ENCODE measurements at places on chromosomes 11 and 22.
A peak's percentile ranks its signal among the peaks of the same experiment; 100 is the strongest.

DNA sequence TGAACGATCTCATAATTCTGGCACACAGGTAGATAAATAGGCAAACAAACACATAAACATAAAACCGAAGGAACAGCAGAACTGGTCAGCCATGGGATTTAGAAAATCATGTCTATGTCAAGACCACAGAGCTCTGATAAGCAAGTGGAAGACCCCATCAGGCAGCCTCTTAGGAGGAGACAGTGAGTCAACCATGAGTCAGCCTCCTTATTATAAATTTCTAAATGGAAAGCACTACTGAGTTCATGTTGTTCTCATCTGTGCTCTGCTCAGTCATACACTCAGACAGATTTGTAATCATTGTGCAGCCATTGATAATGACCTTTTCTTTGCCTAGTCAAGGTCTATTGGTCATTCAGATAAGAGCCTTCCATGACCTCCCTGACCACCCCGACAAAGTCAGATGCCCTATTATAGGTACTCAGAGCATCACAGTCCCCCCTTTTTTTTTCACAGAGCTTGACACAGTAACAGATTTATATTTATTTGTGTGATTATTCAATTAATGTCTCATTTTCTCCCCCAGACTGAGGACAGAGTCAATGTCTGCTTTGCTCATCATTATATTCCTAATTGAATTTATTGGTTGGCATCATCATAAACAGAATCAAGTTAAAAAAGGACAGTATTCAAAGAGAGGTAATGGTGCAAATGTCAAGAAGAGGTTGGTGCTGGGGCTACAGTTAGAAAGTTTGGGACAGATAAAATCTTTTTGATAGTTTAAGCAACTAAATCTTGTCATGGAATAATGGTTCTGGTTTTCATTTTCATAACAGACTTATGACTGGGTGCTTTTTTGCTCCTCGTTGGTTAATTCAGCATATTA is 579.7 kb upstream of the CCDC90B start:
- DNase-seq: no peak

- peak; percentile 50 for DNase-seq
These were observed at the start of gene CFAP300 for GRCh38 chr11:102047305-102047924. TSS of gene CFAP300 (plus strand) at chr11:102047437. CDS start at chr11:102047471, 34 bp downstream.

DNA sequence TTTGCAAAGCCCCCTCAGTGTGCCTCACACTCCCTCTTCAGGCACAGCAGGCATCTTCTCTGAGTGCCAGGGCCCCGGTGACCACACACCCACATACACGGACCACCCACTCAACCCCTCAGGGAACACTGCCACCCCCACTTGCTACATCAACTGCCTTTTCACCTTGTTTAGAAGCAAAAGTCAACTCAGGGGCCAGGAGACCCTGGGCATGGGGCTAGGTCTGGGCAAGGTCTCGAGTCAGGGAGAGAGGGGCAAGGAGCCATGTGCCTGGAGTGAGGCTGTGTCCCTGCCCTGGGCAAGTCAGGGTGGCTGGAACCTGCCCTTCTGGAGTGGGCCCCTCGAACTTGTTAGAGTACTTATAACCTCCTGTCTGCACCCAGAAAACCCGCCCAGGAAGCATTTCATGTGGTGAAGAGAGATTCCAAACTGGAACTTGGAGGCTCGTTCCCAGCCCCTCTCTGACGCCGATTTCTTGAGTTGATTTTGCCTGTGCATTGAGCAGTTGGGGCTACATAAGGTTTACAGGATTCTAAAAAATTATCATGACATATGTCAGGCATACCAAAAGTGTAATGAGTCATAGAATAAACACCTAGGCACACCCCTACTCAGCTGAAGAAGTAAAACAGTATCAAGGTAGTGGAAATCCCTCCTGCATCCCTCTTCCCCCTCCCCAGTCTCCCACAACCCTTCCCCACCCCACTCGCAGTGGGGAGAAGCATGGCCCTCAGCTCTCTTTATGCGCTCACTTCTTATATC is 74.3 kb downstream of the MYEOV start:
- peak; percentile 8 for DNase-seq

DNA sequence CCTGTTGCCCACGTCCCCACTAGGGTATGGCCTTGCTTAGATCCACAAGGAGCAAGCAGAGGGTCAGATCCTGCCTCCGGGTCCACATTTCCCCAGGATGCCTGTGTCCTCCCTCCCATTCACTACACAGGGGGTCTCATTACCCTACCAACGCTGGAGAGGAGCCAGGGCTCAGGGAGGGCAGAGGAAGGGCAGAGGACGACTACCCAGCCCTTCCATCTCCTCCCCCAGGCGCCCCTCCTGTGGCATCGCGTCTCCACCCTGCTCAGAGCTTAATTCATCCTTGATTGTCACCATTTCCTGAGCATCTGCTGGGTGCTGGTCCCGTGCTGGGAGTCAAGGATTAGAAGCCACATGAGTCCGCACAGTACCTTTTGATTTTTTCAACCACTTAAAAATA is 5.0 kb downstream of the NFAM1 start:
- no peak for DNase-seq

- DNase-seq: no peak
These were observed 4.4 kb upstream of the PRSS23 start for GRCh38 chr11:86795949-86796348.

DNA sequence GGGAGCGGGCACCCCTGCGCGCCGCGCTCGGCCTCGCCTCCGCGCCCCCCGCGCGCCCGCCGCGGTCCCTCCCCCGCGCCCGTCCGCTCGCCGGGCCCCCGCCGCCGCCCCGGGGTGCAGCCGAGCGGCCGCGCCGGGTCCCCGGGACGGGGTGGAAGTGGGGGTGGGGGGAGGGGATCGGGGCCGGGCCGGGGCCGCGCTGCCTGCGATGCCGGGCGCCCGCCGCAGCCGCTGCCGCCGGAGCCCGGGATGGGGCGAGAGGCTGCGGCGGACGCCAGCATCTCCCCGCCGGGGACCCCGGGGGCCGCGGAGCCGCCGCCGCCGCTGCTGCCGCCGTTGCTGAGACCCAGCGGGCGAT is 365 bp downstream of the MGAT3 start:
- DNase-seq: no peak

- no peak for DNase-seq
These were observed 110.4 kb upstream of the POU2AF2 start for GRCh38 chr11:111135101-111135500.

GRCh38 chr11:134479206-134480135 is 67.4 kb upstream of the B3GAT1 start:
- DNase-seq: no peak

Data from CD8-positive, alpha-beta T cell (primary cell).